ENCODE measurements at places on chromosomes 3 and 15. TPM values are rescaled to one million over a fixed set of nuclear protein-coding genes. Genes with fewer than 3 reads are reported as not detected.

DNA sequence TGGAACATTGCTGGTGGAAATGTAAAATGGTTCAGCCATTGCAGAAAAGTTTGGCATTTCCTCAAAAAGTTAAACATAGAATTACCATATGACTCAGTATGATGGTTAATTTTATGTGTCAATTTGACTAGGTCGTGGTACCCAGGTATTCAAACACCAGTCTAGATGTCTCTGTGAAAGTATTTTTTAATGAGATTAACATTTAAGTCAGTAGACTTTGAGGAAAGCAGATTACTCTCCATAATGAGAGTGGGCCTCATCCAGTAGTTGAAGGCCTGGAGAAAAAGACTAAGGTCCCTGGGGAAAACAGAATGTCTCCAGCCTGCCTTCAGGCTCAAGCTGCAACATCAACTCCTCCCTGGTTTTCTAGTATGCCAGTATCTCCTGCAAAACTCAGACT lies 42.3 kb upstream of the TMEM87A start:
- DNase-seq: no peak

Gene CHRNA5
- 1.1 TPM for polyA plus RNA-seq

DNA sequence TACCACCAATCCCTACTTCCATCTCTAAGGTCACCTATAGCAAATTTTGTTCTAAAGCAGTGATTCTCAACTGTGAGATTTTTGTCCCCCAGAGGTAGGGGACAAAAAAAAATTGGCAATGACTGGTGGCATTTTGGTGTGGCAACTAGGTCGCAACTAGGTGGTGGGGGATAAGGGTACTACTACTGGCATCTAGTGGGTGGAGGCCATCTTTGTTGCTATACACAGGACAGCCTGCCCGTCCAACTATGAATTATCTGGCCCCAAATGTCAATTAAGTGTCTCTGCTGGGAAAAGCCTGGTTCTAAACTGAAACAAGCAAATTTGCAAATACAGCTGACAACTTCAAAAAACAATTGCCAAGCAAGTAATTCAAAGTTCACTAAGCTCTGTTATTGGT lies 1.4 kb downstream of the MTMR10 start:
- peak; percentile 17 for DNase-seq

Gene LMAN1L
- polyA plus RNA-seq: not detected

Gene GABRB3
- polyA plus RNA-seq: 2.7 TPM

Gene AGBL1
- polyA plus RNA-seq: 0.57 TPM

Measured in lung (tissue), 17 donors.